ENCODE measurements at places on chromosomes 3 and 15.
A peak's percentile ranks its signal among the peaks of the same experiment; 100 is the strongest.

DNA sequence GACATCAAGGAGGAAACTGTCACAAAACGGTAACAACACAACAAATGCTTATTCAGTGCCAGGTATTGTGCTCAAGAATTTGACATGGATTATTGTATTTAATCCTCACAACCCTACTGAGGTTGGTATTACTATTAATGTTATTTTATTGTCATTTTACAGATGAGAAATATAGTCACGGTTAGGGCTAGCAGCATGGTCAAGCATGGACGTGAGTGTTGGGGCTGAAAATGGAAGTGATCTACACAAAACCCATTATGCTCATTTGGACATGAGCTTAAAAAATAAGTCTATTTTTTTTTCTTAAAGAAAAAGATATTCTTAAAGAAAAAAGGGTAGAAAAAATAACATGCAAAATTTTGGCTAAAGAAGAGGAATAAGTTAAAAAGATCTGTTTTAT, 141.3 kb upstream of the SOX2 start:
- DNase-seq = no peak

- no peak for DNase-seq
These were observed 85.3 kb downstream of the PLXNA1 start for GRCh38 chr3:127068111-127068810.

DNA sequence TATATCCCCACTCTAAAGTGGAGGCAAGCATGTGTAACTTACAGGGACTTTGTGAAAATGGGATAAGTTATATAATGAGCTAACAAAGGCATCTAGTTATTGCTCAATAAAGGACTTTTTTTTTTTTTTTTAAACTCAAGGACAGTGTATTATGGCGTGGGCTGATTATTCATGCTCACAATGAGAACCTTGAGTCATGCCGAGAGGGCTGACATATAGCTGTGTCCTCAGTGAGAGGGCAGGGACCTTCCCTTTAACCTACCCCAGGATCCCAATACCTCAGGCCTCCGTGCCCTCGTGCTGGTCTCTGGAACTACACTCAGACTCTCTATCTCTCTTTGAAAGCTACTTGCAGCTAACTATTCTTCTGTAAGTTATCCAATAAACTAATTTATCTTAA, 319.9 kb upstream of the ICE2 start:
- DNase-seq = no peak

DNA sequence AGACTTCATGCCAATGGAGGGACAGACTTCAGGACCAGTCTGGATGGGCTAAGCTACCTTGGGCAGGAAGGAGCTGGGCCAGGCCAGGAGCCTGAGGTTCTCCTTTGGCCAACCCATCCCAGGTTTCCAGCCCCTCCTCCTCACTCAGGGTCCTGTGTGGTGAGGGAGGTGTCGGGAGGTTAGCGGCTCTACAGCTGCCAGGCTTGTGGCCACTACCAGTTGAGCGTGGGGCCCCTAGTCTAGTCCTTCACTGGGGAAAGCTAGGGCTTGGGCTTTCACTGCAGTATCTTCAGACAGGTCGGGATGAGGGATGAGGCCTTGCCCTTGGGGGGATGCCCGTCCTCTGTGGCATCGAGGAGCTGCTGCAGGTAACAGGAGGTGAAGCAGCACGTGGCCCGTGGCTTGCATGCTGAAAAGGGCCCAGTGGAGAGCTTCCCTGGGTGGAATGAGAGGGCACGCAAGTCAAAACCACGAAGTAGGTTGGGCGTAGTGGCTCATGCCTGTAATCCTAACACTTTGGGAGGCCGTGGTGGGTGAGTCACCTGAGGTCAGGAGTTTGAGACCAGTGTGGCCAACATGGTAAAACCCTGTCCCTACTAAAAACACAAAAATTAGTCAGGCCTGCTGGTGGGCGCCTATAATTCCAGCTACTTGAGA, 8.5 kb upstream of the FANCD2 start:
- no peak for DNase-seq

DNA sequence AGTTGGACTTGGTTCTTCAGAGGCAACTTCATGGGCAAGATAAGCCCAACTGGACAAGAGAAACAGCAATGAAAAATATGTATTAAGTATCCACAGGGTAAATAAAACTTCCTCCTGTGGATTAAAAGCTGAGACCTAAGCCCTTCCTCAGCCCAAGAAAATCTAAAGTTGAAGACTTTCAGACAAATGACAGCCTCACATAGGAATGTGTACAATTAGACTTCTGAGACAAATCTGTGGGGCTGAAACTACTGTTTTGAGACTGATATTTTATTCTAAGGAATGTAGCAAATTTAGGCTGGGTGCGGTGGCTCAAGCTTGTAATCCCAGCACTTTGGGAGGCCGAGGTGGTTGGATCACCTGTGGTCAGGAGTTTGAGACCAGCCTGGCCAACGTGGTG, 74.2 kb upstream of the IL12A start:
- no peak for DNase-seq

- DNase-seq = no peak
These were observed 114.3 kb downstream of the CORO2B start for GRCh38 chr15:68693071-68693470.

DNA sequence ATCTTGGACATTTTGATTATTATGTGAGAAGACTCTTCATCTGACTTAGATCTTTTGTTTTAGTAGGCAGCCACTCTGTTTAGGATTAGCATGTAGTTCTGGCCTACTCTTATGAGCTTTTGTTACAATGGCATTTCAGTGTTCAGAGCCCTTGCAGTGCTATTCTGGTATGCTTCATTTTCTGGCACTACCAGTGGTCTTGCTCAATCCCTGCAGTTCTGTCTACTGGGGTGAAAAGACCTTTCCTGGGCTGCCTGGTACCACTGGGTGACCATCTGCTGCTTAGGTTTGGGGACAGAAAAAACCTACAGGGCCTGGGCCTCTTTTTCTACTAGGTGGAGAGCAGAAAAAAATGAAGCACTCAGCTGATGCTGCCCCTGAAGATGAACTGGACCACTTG, 42.5 kb downstream of the IL16 start:
- no peak for DNase-seq

DNA sequence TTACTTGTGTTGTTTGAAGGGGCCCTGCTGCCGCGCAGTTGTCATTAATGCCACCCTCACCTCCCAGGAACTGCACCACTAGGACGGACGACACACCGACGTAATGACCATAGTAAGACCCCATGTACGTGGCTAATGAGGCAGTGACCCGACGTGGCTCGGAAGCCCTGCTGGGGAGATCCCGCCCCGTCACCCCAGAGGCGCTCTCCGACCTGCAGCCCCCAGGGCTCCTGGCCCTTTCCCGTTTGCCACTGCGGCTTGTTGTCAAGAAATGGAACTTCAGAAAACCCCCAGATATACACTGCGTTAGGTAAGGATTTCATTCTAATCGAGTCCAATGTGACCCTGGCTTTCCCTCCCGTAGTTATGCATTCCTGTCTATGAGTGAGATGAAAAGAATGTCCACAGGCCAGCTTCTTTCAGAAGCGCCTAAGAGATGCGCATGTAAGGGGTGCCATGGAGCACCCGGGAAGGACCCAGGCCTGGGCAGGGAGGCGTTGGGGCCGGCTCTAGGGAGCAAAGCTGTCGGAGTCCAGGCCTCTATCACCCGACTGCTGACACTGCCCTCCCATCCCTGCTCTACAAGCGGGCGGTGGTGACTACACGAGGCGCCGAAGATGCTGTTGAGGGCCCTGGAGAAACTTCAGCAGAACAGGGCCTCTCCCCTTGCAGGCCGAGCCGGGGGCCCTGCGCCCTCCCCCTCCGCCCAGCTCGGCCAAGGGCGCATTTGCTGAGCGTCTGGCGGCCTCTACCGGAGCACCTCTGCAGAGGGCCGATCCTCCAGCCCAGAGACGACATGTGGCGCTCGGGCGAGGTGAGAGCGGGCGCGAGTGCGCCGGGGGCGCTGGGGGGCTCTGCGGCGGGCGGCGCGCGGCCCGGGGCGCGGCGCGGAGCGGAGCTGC, at the start of gene GABRA5:
TSS of gene GABRA5 (plus strand) at position 765 of the 902 bp plus-strand sequence. CDS start 2,187 bp downstream, outside the sequence.
- peak; percentile 44 for DNase-seq

- DNase-seq = no peak
These were observed 1.6 kb downstream of the FRMD4B start for GRCh38 chr3:69384326-69384725.

DNA sequence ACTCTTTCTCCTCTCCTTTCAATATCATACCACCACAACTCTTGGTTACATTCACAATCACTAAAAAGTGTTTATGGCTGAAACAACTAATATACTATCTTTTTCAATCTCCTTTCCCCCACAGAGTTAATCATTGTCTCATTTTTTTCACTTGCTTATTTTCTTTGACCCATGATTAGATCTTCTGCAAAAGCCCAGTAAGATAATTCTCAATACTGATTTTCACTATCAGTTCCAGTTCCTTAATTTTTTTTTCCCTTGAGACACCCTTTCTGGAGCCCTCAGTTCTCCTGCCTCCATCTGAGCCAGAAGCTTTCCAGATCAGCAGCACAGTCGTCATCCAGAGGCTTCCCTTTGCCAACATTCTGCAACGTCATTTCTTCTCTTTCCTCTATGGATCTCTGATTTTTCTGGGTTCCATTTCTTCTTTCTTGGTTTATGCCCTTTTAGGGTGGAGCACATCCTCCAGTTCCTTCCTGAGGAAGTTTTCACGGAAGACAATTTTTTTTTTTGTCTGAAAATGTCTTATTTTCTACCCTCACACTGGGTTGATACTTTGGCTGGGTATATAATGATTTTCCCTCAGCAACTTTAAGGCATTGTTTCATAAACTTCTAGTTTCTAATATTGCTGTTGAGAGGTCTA, 88.7 kb upstream of the C15orf39 start:
- DNase-seq = no peak

DNA sequence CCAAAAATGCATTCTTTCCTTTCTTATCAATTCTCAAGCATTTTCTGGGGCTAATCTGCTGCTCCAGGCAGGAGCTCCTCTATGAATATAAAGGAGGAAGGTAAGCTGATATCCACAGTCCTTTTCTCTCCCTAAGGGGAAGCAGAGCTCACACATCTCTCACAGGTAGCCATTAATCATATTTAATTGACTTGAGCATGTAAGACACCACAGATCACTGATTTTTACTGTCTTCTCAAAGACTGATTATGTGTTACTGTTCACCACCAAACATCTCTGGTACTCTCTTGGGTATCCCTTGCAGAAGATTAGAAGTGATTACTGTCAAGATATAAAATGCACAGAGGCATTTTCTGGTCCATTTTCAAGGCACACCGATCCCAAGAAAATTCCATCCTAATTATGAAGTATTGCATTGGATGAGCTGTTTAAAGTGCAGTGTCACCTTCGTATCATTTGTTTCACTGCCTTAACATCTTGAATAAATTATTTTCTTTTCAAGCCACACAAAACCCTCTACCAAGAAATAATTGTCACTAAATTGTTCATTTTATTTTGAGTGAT, 100.7 kb downstream of the ARPP21 start:
- no peak for DNase-seq

- no peak for DNase-seq
These were observed 104.5 kb downstream of the LSAMP start for GRCh38 chr3:116340680-116341216.

DNA sequence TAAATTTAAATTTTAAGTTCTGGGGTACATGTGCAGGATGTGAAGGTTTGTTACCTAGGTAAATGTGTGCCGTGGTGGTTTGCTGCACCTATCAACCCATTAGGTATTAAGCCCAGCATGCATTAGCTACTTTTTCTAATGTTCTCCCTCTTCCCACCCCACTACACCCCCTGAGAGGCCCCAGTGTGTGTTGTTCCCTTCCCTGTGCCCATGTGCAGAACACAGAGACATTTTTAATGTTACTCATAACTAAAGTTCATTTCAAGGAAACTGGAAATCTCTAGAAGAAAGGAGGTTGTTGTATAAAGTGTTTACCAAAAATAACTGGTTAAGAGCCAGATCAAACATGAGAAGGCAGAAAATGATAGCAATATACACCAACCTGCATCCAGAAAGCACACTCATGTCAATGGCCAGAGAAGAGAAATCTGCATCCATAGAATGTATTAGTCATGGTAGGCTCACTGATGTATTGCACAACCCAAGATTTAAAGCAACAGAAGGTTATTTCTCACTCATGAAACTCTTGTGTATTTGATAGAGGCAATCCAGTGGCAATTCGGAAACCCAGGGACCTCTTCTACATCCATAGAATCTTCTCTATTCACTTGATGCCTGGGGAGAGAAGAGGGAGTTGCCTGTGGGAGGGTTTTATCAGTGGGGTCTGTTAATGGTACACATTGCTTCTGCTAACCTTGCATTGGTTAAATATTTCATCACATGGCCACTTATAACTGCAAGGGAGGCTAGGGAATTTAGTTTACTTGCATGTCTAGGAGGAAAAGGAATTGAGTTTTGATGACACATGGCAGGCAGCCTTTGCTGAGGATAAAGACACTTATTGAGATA, 321.9 kb upstream of the RASGRP1 start:
- no peak for DNase-seq

- no peak for DNase-seq
These were observed 33.4 kb upstream of the CRBN start for GRCh38 chr3:3212781-3213440.

GRCh38 chr3:126955004-126955790, 27.7 kb upstream of the PLXNA1 start:
- no peak for DNase-seq

- DNase-seq = no peak
These were observed 196.2 kb upstream of the CFAP20DC start for GRCh38 chr3:59245859-59246501.

DNA sequence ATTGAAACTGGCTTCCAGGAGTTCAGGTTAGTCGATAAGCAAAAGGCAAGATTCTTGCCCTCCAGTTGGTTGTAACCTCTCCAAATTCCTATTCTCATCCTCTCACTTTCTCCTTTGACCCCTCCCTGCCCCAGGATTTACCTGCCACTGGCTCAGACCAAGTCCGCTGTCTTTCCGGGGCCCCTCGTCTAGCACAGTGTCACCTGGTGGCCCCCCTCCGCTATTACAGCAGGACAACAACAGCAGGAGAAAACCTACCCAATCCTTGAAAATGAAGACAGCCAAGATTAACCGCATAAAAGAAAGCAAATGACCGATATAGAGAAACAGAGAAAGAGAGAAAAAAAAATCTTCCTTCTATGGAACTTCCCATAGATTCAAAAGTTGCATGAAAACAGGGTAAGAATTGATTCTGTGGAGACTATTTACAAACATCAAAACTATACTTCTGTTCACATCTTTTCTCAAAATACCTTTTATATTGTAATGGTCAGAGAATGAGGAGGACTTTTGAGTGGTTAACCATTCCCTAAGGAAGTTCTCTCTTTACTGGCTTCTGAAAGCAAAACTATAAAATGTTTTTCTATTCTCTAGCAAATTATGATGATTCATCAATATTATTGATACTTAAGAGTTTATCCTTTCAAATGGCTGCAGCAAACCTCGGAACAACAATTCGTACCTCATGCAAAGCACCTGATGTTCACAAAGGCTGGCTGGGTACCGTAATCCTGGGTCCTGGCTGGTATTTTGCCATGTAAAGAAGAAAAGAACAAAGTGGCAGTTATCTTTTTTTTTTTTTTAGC, 10.0 kb upstream of the ST8SIA2 start:
- DNase-seq = no peak

- DNase-seq = no peak
These were observed 60.3 kb upstream of the TEX264 start for GRCh38 chr3:51610708-51611107.

DNA sequence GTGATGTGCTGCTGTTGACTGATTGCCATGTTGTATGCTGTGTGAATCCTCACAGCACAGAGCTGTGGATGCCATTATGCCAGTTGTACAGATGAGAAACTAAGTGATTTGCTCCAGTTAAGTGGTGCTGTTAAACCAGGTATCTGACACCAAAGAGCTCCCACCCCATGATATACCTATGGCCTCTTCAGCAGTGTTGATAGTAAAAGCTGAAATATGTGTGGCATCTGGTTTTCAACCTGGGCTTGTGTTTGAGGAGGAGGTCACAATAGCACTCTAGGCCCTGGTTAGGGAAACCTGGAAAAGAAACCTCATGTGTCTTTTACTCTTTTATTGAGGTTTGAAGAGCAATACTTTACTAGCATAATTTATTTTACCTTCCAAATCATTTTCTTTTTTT, 21.4 kb downstream of the RAD54L2 start:
- no peak for DNase-seq
